Small intestine (tissue), 16 donors: ENCODE measurements at places on chromosomes 5 and 9. TPM values are rescaled to one million over a fixed set of nuclear protein-coding genes. Genes with fewer than 3 reads are reported as not detected.

- H3K4me3 ChIP-seq: no peak overlapping the region
- H3K27me3 ChIP-seq: no peaks in the 10 kb centered on the region
- H3K27ac ChIP-seq: no peak overlapping the region
- no peak for DNase-seq
Measured at GRCh38 chr9:34830068-34830467, 120.1 kb upstream of the CCL21 start.

GRCh38 chr9:78383130-78383529, 86.2 kb downstream of the PSAT1 start:
- no peaks in the 10 kb centered on the region for H3K36me3 ChIP-seq
- H3K4me1 ChIP-seq: no peaks in the 10 kb centered on the region
- DNase-seq: no peak
- no peak overlapping the region for H3K4me3 ChIP-seq

DNA sequence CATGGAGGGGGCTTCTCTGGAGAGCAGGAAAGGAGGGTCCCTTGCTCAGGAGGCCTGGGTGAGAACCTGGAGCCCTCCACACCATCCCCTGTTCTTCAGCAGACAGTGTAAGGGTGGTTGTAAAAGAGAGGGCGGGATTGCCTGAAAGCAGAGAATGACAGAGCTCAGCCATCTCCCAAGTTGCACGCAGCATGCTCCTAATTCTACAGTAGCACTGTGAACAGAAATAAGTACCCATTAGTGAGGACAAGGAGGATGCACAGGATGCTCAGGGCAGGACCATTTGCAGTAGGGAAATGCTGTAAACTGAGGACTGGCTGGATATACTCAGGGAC, 8.4 kb downstream of the CCDC69 start:
- no peaks in the 10 kb centered on the region for H3K27me3 ChIP-seq
- H3K36me3 ChIP-seq: peaks cover 23% of the 10 kb centered on the region
- H3K4me3 ChIP-seq: no peak overlapping the region
- DNase-seq: no peak
- H3K27ac ChIP-seq: peak overlapping the region; percentile 93

- H3K4me3 ChIP-seq: peak overlapping the region; percentile 71
- no peaks in the 10 kb centered on the region for H3K27me3 ChIP-seq
- DNase-seq: no peak
- peaks cover 16% of the 10 kb centered on the region for H3K36me3 ChIP-seq
Measured at GRCh38 chr9:107486674-107487520, 2.7 kb downstream of the KLF4 start.

GRCh38 chr5:146633323-146633764, 117.4 kb upstream of the GPR151 start:
- no peak for DNase-seq
- no peaks in the 10 kb centered on the region for H3K27me3 ChIP-seq
- no peak overlapping the region for H3K27ac ChIP-seq
- H3K36me3 ChIP-seq: no peaks in the 10 kb centered on the region

DNA sequence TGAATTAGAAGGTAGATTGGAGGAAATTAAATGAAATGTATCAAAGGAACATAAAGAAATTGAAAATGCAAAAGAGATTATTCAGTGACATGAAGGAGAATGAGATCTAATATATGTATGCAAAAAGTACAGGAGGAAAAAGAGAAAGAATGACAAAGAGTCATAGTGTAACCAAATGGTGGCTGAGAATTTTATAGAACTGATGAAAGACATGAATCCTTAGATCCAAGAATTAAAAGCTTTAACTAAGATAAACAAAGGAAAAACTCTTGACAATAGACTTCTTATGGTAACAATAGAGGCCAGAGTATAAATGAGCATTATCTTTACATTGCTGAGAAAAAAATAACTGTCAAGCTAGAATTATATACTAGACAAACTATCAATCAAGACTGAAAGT, 505.4 kb upstream of the CD180 start:
- DNase-seq: no peak
- no peaks in the 10 kb centered on the region for H3K27me3 ChIP-seq
- no peak overlapping the region for H3K4me3 ChIP-seq
- no peaks in the 10 kb centered on the region for H3K36me3 ChIP-seq

DNA sequence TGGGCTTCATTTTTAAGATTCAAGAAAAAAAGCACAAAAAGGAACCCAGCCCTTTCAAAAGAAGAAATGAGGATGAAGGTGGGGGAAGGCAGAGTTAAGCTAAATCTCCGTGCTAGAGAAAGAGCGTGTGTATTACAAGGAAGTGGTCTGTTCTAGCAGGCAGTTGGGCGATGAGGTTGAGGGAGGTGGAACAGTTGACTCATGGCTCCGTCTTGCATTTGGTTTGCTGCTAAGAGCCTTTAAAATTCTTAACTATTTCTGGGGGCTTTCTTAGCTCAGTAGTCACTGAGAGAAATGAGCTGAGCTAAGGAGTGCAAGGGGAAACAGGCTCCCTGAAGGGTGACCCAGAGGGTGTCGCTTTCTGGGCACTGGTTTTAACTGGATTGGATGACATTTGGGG, 117.4 kb downstream of the GCNT1 start:
- no peak overlapping the region for H3K27ac ChIP-seq
- H3K36me3 ChIP-seq: no peaks in the 10 kb centered on the region
- H3K4me1 ChIP-seq: peaks cover 4% of the 10 kb centered on the region
- H3K4me3 ChIP-seq: no peak overlapping the region
- DNase-seq: peak; percentile 52

GRCh38 chr9:126406075-126406667, 79.5 kb downstream of the MVB12B start:
- H3K4me3 ChIP-seq: no peak overlapping the region
- no peaks in the 10 kb centered on the region for H3K4me1 ChIP-seq
- H3K27me3 ChIP-seq: no peaks in the 10 kb centered on the region
- H3K36me3 ChIP-seq: no peaks in the 10 kb centered on the region
- no peak overlapping the region for H3K27ac ChIP-seq

DNA sequence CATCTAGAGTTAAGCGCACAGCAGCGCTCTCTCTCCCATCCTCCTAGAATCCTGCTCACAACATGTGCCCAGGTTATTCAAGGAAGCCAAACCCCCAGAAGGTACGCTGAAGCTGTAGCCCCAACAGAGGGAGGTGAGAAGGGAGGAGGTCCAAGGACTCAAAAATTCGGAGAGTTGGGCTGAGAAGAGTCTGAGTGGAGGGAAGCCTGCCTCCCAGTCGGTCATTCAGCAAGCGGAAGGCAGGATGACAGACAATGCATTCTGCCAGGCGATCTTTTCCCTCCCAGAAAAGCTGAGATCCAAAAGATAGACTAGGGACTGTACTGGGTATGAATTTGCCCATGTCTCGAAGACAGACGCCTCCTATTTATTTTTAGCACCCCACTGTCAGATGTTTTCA, 189.2 kb downstream of the FRMD3 start:
- H3K4me3 ChIP-seq: no peak overlapping the region
- H3K36me3 ChIP-seq: no peaks in the 10 kb centered on the region
- no peak for DNase-seq
- H3K27me3 ChIP-seq: no peaks in the 10 kb centered on the region

RFESD gene
- 1.4 TPM for polyA plus RNA-seq

SELENOP gene
- polyA plus RNA-seq: 204 TPM
